ENCODE measurements at places on chromosomes 11 and 22.
A peak's percentile ranks its signal among the peaks of the same experiment; 100 is the strongest.

GRCh38 chr11:40879911-40880310 lies 579.5 kb downstream of the LRRC4C start:
- DNase-seq = peak; percentile 66

DNA sequence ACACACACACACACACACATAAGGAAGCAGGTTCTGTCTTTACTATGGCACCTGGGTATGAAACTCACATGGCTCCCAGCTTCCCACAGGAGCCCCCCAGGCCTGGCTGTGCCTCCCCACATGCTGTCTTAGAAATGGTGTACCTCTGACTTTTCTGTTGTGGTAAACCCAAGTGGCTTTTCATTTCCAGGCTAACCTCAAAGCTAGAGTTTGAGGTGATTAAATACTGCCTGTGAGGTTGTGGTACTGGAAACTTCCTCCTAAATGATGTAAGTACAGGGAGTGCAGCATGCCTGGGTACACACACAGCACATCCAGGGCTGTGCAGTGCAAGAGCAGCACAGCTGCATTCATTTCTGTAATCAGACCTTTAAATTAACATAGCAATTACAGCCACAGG lies 34.4 kb downstream of the ME3 start:
- DNase-seq = no peak

DNA sequence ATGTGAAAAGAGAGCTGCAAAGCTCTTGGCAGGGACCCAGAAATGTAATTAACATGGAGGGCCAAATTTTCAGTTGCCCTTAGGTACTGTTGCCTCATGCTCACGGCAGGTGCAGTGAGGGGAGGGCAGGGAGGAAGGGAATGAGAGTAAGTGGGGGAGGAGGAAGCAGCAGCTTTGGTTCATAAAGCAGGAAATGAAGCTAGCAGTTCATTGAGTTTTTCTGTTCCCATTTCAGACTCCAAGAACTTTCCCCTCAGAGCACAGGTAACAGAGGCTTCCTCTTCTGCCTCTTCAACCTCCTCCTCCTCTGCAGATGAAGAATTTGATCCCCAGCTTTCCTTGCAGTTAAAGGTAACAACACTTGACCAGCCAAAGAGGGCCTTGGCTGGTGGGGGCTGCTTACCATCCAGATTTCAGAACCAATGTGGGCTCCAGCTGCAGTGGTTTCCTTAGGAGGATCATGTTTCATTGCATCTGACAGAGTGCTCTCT lies 57.9 kb upstream of the PARVA start:
- DNase-seq = peak; percentile 23

GRCh38 chr11:57781529-57781943 lies 19.9 kb downstream of the CTNND1 start:
- DNase-seq = no peak

- DNase-seq = no peak
Measured at GRCh38 chr11:64614917-64615316, 23.9 kb downstream of the SLC22A12 start.

DNA sequence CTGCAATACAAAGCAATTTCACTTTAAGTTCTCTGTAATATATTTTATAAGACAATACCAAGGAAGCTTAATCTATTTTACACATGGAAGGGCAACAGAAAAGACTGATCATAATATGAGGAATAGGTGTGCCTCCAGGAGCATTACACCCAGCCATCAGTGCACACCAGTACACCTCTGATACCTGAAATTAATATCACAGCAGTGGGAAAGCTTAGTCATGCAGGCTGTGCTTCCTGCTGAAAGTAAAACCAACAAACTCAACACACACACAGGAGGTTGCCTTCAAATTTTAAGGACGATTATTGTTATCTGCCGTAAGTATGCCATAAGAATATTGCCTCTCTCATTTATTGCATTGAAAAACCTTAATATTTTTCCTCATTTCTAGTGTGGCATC lies 1119.1 kb upstream of the TENM4 start:
- no peak for DNase-seq

GRCh38 chr22:29337631-29338284 lies 22.3 kb upstream of the RASL10A start:
- DNase-seq = no peak

DNA sequence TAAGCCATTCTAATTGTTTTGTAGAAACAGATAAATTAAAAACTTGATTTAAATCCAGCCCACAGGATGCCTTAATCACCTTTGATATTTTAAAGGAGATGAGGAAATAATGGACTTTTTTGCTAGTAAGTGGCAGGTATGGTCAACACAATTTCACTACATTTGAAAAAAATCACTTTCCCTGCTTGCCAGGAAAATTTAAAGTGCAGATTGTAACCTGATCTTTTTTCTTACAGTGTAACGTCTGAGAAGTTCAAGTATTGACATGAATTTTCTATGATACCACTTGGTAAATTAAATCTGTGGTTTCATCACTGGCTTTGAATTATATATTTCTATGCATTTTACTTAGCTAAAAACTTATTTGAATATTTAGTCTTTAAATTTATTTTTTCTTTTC lies 65.3 kb downstream of the ARHGEF12 start:
- DNase-seq = no peak

DNA sequence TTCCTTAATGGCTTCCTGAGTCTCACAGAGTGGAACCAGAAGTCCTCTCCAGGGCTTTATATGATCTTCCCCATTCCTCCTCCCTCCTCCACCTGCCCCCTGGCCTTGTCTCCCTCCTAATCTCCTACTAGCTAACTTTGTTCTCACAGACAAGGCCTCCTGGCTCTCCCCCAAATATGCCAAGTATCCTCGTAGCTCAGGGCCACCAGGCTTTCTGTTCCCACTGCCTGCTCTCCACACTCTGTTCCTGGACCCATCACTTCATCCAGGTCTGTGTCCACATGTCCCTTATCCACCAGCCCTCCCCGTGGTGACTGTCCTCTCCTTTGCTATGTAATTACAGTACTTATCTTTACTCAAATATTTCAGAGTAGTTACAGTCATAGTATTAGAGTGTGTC lies 23.2 kb upstream of the LMO1 start:
- DNase-seq = no peak

DNA sequence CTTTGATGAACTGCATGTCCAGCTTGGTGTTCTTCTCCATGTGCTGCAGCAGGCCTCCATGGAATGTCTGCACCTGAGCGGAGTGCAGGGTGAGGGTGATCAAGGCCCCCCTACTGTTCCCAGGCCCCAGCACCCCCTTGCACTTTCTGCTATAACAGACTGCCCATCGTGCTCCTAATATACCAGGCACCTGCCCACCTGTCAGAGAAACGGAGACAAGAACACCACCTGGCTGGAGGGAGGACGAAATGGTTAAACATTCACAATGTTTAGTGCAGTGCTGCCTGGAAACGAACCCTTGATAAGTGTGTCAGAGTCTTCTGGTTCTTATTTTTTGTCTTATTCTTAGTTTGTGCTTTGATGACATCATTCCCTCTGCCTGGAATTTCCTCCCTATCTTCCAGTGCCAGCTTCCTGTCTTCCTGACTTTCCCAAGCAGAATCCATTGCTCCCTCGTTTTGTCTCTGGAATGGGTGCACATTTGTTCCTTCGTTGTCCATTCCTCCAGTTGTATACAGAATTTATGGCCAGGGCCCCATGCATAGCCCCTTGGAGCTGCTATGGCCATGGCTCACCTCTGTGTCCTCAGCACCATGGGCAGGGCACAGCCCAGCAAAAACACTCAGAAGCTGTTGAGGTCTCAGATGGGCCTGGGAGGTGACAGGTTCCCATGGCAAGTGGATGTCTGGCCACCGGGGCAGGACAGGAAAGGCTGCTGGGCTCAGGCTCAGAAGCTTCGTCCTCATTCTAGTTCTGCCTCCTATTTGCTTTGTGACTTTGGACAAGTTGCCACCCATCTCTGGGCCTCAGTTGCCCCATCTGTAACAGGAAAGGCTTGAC lies 11.9 kb downstream of the BAIAP2L2 start:
- no peak for DNase-seq

DNA sequence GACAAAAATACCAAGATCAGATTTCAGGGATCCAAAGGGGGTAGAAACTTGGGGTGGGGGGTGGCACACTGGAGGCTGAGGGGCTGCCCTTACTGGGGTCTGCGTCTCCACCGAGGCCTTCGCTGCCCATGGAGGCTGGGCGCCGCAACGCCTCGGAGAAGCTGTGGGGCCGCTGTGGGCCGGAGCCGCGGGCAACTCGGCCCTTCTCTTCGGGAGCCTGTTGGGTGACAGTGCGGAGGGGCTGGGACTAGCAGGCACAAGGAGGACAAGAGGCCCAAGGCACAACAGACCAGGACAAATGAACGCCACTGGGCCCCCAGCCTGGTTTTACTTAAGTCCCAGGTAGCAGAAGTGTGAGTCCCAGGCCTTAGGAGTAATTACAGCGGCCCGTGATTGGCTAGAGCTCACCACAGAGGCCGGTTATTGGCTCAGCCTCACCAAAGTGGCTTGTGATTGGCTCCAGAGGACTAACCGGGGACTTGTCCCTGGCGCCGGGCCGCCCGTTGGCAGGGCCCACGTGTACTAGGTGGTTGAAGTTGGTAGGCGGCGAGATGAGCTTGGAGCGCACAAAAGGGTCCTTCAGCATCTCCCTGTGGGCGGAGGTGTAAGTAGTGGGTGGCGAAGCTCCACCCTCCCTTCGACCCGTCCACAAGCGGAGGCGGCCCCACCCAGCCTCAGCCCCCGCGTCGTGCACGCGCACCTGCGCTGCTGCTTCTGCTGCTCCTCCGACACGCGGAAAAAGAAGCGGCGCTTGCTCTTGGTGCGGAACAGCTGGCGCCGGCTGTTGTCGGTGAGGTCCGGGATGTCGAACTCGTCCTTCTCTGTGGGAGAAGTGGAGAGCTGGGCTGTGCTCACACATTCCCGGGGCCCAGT lies 16.5 kb upstream of the MEN1 start:
- no peak for DNase-seq

DNA sequence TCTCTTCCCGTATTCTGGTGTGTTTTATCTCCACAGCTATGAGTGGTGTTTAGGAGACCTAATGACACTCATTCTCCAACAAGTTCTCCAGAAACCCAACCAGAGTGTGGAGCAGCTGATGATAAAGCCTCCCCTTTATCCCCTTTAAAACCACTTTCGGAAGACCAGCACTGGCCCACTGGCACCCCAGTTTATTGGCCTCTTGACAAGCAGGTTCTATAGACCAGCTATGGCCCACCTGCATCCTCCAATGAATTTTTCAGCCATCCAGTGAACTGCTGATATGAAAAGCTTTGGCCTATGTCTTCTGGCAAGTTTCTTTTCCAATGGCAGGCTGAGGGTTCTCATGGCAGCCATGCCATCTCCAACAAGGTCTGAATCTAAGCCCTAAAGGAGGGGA lies 27.4 kb downstream of the CHST1 start:
- DNase-seq = no peak

DNA sequence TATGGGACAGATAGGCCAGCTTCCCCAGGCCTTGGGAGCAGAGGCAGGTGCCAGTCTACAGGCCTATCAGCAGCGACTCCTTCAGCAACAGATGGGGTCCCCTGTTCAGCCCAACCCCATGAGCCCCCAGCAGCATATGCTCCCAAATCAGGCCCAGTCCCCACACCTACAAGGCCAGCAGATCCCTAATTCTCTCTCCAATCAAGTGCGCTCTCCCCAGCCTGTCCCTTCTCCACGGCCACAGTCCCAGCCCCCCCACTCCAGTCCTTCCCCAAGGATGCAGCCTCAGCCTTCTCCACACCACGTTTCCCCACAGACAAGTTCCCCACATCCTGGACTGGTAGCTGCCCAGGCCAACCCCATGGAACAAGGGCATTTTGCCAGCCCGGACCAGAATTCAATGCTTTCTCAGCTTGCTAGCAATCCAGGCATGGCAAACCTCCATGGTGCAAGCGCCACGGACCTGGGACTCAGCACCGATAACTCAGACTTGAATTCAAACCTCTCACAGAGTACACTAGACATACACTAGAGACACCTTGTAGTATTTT lies 26.6 kb upstream of the L3MBTL2 start:
- peak; percentile 78 for DNase-seq

DNA sequence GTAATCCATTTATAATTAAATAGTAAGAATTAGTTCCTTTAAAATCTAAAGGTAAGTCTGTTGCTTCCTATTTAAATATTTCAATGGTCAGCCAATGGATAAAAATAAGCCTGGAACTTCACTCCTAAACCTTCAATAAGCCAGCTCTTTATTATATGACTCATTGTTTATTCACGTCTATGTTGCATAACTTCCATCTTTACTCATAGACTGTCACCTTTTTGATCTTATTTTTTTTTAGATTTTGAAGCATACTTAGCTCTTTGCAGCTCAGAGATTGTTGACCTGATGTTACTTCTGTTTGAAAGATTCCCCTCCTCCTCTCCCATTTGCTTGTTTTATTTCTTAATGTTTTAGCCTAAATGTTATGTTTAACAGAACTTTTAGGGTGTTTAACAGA lies 1571.2 kb upstream of the RAG2 start:
- no peak for DNase-seq

- no peak for DNase-seq
Measured at GRCh38 chr11:65090628-65091027, 5.4 kb upstream of the VPS51 start.

DNA sequence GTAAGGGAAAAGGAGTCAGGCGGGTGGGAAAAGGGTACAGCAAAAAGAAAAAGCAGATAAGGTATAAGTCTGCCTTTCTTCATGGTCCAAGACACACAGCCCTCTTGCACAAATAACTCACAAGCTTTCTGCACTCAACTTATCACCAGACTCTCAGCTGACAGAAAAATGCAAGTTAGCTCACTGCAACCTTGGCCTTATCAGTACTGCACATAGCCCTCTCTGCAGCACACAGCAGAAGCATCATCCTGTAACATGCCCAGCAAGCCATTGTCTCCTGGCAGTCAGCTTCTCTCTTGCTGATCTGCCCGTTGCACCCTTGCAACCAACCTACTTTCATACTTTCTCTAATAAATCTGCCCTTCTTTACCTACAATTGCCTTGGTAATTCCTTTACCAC lies 5.8 kb downstream of the ZBTB44 start:
- DNase-seq = no peak

DNA sequence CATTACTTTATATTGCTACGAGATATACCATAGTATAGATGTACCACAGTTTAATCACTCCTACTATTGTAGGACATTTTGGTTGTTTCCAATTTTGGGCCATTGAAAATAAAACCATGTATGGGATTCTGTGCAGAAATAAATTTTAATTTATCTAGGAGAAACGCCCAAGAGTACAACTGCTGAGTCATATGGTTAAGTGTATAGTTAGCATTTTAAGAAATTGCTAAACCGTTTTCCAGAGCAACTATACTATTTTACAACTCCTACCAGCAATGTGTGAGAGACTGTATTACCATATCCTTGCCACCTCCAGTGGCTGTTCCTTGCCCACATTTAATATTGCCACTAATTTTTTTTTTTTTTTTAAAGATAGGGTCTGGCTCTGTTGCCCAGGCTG lies 163.1 kb downstream of the SBF2 start:
- DNase-seq = no peak
